Stimulated activated naive CD4-positive, alpha-beta T cell treated with Interleukin-2 at 50 U/mL for 16 hours (primary cell): ENCODE measurements at places on chromosomes 5 and 9.

DNA sequence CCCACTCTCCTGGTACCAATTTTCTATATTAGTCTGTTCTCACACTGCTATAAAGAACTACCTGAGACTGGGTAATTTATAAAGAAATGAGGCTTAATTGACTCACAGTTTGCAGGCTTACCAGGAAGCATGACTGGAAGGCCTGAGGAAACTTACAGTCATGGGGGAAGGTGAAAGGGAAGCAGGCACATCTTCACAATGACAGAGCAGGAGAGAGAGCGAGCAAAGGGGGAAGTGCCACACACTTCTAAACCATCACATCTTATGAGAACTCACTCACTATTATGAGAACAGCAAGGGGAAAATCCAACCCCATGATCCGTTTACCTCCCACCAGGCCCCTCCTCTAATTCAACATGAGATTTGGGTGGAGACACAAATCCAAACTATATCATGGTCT, 72.2 kb downstream of the ATG10 start:
- no peak for DNase-seq

DNA sequence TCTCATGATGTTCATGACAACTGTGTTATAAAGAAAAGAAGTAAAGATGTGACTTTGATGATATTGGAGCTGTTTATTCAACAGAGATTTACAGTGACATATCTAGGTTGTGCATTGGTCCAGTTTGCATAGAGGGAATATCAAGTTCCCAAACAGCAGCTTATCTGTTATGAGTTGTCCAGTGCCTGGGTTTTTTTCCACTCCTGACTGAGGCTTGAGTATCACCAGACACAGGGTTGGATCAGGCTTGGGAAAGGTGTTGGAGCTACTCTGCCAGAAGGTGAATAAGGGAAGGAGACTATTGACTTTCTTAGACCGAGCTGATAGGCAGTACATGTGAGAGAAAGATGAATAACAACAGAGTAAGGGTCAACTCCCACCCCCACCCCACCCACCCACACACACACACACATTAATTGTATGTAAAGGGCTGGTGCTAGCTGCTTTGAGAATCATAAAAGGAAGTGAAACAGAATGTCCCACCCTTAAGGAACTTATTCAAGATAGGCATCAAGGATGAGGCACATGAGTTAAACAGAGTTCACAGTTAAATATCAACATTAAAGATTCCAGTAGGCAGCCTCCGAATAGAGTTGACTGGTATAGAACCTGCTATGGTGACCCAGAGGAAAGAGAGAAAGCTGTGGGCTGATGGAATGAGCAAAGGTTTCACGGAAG, 33.0 kb upstream of the RASGRF2 start:
- DNase-seq = no peak

DNA sequence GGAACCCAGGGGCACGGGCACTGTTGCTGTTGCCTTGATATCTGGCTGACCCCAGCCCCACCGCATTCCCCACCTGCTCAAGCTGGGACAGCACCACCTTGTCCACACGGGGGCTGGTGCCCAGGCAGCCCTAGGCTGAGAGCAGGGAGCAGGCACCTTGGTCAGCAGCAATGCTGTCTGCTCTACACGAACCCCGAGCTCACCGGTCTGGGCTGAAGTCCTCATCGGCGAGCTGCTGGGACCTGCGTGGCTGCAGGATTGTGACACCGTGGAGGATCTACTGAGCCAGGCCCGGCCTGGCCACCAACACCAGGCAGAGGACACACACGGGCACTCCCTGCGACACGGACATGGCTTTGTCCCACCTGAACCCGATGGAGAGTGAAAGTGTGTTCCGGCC, 78.1 kb downstream of the KCNT1 start:
- no peak for DNase-seq

- no peak for DNase-seq
Measured at GRCh38 chr5:169838688-169839087, 141.6 kb downstream of the INSYN2B start.

GRCh38 chr9:99155736-99156135, 50.8 kb downstream of the TGFBR1 start:
- DNase-seq = no peak

DNA sequence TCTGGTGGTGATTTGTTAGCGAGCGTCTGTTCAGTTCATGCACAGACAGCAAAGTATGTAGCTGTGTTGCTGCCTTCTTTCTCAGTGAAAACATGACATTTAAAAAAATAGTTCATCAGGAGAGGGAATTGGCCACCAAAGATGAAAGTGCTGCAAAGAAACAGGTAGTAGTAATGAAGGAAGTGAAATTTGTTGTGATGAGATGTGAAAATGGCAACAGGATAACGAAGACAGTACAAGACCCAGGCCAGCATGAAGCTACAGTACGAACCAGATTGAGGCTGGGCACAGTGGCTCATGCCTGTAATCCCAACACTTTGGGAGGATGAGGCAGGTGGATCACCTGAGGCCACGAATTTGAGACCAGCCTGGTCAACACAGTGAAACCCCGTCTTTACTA, 136.0 kb downstream of the SMARCA2 start:
- no peak for DNase-seq

- no peak for DNase-seq
Measured at GRCh38 chr5:109451146-109451545, 41.4 kb upstream of the PJA2 start.

DNA sequence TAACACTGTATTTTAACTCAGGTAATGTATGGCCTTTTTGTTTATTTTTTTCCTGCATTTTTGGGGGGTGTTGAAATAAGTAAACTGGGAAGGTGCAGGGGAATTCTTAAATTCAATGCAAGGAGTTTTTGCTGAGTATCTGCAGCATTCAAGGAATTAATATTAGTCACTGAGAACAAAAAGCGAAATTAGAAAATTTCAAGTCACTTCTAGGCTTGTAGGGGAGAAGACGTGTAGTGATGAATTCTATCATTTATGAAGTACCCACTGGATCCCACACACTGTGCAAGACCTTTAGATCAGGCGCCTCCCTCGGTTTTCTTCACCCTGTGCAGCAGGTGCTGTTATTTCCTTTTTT, 1.2 kb downstream of the EHMT1 start:
- DNase-seq = no peak

DNA sequence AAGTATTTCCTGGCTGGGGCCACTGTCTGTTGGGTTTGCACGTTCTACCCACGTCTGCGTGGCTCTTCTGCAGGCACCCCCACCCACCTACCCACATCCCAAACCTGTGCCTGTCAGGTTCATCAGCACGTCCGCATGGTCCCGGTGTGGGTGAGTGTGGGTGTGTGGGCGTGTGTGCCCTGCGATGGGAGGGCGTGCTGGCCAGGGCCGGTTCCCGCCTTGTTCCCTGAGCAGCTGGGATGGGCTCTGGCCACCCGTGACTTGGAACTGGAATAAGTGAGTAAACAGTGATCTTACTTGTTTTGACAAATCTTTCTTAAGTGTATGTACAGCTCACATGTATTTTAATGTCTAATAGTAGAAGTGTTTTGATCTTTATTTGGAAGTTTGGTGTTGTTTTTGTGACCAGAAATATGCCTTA, 20.4 kb downstream of the ERGIC1 start:
- DNase-seq = no peak

- no peak for DNase-seq
Measured at GRCh38 chr9:129063061-129063460, 17.9 kb upstream of the DOLPP1 start.

GRCh38 chr5:152427721-152428120, 22.6 kb upstream of the NMUR2 start:
- DNase-seq = no peak

- no peak for DNase-seq
Measured at GRCh38 chr5:139658501-139658927, 10.4 kb downstream of the CXXC5 start.

DNA sequence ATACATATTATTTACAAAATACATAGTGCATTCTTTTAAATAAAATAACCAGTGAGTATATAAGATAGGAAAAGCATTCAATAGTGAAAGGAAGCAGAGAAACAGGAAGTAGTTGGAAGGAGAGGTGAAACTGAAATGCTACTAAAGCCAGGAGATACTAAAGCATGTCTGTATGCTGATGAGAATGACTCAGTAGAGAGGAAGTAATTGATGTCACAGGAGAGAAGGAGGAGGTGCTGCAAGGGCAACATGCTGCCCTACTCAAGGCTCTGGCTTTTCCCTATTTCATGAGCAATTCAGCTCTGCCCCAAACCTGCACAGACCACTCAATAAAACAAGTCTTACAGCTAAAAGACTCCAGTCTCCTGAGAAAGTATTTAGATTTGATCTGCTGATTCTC, 108.5 kb upstream of the TXNDC8 start:
- no peak for DNase-seq

DNA sequence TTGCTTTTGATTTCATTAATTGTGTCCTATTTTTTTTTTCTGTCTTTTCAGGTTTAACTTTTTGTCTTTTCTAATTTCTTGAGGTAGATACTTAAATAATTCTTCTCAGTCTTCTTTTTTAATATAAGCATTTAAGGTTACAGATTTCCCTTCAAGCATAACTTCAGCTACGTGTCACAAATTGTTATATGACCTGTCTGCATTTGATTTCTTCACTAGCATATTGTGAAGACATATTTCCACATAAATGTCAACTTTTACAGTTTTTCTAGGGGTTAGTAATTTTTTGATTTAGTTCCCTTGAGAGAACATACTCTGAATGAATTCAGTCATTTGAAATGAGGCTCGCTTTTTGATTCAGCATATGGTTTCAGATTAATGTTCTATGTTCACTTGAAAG, 35.6 kb downstream of the RASA1 start:
- no peak for DNase-seq
